Non-pigmented ciliary epithelial cell (primary cell): ENCODE measurements at places on chromosomes 16 and 17.

- no peak for DNase-seq
Observed at GRCh38 chr17:1168533-1169220, 11.1 kb downstream of the ABR start.

GRCh38 chr17:76740329-76741118 is 2.6 kb downstream of the MFSD11 start:
- no peak for DNase-seq

DNA sequence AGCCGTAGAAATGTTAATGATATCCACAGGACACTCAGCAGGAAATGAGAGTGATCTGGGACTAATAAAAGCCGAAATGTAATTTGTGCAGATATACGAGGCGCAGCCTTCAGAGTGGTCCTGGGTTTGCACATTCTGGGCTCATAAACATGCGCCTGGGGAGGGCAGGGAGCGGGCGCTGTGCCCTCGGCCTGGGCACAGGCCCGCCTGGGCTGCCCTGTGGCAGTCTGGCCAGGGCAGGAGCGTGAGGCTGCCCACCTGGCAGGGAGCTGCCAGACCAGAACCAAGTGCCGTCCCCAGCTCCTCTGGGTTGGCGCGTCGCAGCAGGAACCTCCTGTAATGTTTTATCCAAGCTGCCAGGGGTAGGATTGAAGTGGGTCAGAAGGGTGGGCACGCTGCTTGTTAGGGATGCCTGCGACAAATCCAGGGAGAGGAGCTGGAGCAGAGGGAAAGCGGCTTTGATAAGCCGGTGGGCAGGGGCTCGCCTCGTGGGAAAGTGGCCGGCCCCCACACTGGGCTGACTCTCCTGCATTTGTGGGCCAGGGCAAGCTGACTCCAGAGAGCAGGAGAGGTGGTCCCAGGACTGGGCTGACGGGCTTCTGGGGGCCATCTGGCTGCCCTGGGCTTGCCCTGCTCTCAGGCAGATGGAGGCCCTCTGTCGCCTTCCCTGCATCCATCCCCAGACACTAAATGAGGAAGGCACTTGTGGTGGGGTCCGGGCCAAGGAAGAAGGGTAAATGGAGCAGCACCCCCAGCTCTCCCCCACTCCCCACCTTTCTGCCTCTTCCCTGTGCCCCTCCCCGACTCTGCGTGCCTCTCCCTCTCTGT is 45.9 kb downstream of the SREBF1 start:
- no peak for DNase-seq

- no peak for DNase-seq
Observed at GRCh38 chr16:75192606-75193264, 14.2 kb downstream of the CTRB2 start.

- DNase-seq = no peak
Observed at GRCh38 chr16:85222155-85222863, 110.0 kb upstream of the CIBAR2 start.

DNA sequence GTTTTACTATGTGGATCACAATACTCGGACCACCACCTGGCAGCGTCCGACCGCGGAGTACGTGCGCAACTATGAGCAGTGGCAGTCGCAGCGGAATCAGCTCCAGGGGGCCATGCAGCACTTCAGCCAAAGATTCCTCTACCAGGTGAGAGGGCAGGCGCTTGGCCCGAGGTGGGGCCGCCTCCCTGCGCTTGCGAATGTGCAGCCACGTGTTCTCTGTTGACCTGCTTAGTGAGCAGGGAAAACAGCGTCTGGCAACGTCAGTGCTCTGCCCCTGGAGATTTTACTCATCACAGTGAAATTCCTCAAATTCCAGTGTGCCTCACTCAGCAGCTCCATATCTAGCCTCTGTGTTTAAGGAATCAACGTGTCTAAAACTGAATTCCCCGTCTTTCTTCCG is 33.4 kb upstream of the CLEC18A start:
- peak; percentile 85 for DNase-seq

GRCh38 chr16:3938471-3938842 is 57.9 kb upstream of the CREBBP start:
- DNase-seq = no peak

DNA sequence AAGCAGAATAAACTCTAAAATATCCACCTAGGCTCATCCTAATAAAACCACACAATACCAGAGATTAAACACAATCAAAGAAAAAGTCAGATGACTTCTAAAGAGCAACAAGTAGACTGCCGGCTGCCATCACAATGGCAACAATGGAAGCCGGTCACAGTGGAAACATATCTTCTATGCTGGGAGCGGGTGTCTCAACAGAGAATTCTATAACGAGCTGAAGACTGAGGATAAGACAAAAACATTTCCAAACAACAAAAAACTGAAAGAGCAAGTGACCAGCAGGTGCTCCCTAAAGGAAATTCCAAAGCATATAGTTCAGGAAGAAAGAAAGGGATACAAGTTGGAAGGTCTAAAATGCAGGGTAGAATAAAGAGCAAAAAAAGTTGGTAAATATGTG is 8.9 kb downstream of the NSMCE1 start:
- no peak for DNase-seq

- no peak for DNase-seq
Observed at GRCh38 chr17:82021107-82021899, 1.4 kb downstream of the CENPX start.

- no peak for DNase-seq
Observed at GRCh38 chr17:49472527-49472926, 22.6 kb upstream of the NGFR start.

- no peak for DNase-seq
Observed at GRCh38 chr16:30473231-30474073, 910 bp downstream of the ITGAL start.

- DNase-seq = no peak
Observed at GRCh38 chr17:38907930-38908675, 17.3 kb upstream of the LASP1NB start.

GRCh38 chr17:149231-149630 is 11.9 kb downstream of the SCGB1C2 start:
- no peak for DNase-seq

DNA sequence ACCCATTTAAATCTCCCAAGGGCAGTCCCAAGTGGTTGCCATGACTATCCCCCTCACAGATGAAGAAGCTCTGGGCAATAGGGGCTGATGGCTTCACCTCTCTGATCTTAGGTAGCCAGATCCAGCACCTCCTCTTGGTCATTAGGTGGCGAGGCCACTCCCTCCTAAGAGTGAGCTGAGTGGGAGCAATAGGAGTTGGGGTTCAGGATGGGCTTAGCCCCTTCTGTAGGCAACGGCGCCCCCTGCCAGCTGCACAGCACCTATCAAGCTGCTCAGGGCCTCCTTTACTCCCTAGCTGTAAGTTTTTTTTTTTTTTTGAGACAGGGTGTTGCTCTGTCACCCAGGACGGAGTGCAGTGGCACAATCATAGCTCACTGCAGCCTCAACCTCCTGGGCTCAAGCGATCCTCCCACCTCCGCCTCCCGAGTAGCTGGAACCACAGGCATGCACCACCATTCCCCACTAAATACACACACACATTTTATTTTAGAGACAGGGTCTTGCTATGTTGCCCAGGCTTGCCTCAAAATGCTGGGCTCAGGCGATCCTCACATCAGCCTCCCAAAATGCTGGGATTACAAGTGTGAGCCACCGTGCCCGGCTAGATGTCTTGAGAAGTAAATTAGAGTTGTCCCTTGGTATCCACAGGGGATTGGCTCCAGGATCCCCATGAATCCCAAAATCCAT is 3.5 kb upstream of the RRAD start:
- no peak for DNase-seq

DNA sequence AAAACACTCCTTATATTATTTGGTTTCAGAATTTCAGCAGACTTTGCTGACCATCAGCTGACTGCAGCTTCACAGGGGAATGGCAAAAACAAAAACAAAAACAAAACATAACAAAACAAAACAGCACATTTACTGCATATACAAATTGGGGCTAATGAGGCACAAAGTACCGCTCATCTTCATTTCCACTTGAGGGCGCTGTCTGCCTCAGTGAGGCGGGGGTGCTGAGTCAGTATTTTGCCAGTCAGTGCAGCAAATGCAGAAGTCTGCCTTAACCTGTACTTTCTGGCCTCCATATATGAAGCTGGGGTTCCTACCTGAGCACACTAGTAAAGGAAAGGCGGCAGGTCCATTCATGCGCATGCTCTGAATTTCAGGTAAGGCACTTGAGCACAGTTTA is 13.5 kb upstream of the DYNLRB2 start:
- DNase-seq = no peak

DNA sequence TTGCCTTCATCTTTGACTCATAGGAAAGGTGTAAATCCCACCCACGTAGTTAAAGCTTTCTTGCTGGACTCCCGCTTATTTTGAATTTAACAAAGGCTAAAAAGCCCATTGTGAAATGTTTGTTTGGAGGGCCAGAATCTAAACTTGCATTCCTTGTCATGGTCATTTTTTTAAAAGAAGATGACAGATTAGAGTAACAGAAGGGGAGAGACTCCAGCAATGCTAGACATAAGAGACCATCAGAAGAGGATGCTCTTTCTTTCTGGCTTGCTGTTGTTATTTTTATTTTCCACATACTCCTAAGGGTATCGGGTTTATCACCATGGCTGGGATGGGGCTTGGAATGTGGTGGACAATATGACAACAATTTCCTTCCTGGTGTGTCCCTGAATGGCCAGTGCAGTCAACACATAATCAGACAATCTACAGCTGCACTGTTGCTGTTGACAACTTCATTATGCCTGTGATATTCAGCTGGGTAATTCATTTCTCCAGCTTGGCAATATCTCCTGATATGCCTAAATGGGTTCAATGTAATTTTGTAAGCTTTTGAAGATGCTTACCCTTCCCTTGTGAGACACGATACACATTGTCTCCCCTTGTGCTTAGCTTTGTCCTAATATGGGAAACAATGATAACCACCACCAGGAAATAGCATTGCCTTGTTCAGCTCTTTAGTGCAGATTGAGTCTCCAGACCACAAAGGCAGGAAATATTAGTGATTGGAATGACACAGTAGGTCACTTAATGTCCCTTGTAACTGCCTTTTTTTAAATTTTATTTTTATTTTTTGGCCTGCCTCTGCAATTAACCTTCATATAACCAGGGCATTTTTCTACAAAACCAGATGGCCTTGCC is 164.3 kb downstream of the ANKFN1 start:
- no peak for DNase-seq

DNA sequence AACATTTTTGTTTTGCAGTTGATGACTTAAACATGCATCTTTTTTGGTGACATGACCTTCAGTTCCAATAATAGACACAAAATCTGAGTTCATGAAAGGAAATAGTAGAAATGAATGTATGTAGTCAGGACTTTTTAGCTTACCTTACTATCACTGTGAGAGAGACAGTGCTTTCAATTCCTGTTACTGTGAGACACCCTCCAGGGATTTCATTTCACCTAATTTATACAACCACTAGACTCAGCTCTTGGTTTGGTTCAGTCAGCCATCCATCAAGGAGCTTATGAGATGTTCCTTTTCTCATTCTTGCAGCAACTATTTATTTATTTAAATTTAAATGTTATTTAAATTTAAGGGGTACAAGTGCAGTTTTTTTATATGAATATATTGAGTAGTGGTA is 77.9 kb downstream of the MAP2K4 start:
- no peak for DNase-seq

- DNase-seq = no peak
Observed at GRCh38 chr16:6124136-6124535, 1026.5 kb upstream of the EEF2KMT start.

DNA sequence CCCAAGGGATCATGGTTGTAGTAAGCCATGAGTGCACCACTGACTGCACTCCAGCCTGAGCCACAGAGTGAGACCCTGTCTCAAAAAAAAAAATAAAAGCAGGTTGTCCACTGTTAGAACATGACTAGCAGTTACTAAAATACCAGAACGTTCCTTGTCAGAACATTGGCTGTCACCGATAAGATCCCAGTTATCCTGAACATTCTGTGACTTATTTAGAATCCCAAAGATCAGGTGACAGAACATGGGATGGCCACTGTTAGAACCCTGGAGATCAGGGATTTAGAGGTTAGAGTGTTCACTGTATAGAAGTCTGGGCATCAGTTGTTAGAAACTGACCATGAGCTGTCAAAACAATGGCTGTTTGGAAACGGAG is 8.6 kb downstream of the CES4A start:
- no peak for DNase-seq

DNA sequence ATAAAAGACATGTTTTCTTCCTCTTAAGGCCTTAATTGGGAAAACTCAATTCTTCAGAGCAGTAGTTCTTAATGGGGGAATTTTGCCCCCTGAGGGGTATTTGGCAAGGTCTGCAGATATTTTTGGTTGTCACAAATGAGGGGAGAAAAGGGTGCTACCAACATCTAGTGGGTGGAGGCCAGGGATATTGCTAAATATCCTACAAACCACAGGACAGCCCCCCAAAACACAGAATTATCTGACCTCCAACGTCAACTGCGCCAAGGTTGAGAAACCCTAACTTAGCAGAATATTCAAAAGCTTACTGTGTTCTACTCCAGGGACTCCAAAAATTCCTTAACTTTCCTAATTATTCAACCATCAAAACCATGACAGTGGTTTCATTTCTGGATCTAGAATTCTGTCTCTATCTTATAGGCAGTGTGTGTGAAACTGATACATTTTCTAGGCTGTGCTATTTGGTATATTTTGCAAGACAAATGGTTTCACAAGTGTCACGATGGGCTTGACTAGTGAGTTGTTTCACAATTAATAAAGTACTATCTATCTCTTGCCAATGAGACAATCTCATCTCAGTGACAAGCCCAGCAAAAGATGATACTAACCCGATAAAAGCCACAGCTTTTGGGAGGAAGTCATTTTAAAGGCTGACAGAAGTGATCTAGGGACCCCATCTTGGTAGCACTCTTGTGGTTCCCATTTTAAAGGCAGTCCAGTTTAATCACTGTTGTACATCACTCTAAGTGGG is 14.7 kb downstream of the TXNDC11 start:
- no peak for DNase-seq

DNA sequence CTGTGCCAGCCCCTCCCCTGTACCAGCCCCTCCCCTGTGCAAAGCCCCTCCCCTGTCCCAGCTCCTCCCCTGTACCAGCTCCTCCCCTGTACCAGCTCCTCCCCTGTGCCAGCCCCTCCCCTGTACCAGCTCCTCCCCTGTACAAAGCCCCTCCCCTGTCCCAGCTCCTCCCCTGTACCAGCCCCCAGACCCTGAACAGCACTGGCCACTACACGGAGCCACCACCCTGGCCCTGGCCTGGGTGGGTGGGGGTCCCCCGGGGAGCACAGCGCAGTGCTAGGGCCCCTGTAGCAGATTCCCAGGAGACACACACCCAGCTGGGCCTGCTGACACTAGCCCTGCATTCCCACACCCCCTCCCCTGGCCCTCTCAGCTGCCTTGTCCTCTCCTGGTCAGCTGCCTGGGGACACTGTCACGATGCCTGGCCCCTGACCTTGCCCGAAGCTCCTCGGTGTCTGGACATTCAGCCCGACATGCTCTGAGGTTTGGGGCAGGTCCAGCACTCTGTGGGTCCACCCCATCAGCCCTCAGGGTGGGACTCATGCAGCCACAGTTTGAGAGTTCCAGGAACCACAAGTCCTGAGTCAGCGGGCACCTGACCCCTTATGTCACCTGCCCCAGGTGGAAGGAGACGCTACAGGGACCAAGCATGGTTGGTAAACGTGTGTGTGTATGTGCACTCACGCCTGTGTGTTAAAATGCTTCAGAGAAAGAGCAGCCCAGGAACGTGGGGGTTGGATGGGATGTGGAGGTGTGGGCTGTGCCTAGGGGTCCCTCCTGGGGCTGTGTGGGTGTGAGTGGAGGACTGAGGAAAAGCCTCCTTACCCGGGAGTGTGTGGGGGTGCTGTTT is 114.2 kb downstream of the METRNL start:
- DNase-seq = no peak

- DNase-seq = no peak
Observed at GRCh38 chr17:33892717-33893591, 362.1 kb upstream of the CCL2 start.

GRCh38 chr16:4203748-4204147 is 38.1 kb downstream of the SRL start:
- no peak for DNase-seq
